ENCODE measurements at places on chromosomes 6 and 20. TPM values are rescaled to one million over a fixed set of nuclear protein-coding genes. Genes with fewer than 3 reads are reported as not detected.

PRDM13 gene
- not detected for polyA plus RNA-seq

RIMS1 gene
- 0.05 TPM for polyA plus RNA-seq

ASIP gene
- not detected for polyA plus RNA-seq

EPHA7 gene
- polyA plus RNA-seq = not detected

TRAPPC3L gene
- polyA plus RNA-seq = not detected

PREX1 gene
- 51.3 TPM for polyA plus RNA-seq

LTA gene
- polyA plus RNA-seq = not detected

MOG gene
- not detected for polyA plus RNA-seq

TCF21 gene
- not detected for polyA plus RNA-seq

OR2H2 gene
- not detected for polyA plus RNA-seq

BPIFA2 gene
- not detected for polyA plus RNA-seq

ACTL10 gene
- polyA plus RNA-seq = 1.0 TPM

R3HDML gene
- polyA plus RNA-seq = not detected

DLL1 gene
- 1.4 TPM for polyA plus RNA-seq

TUBB1 gene
- 0.04 TPM for polyA plus RNA-seq

ANGPT4 gene
- not detected for polyA plus RNA-seq

IP6K3 gene
- not detected for polyA plus RNA-seq

PSORS1C1 gene
- 1.1 TPM for polyA plus RNA-seq

FNDC11 gene
- 3.4 TPM for polyA plus RNA-seq

BEND6 gene
- polyA plus RNA-seq = 0.13 TPM

TMEM244 gene
- not detected for polyA plus RNA-seq

ADAM33 gene
- polyA plus RNA-seq = 0.06 TPM

PRRT1 gene
- polyA plus RNA-seq = 0.55 TPM

CDKN1A gene
- polyA plus RNA-seq = 282 TPM

C6orf15 gene
- polyA plus RNA-seq = not detected

RAET1L gene
- polyA plus RNA-seq = not detected

OR2W1 gene
- not detected for polyA plus RNA-seq

TBXT gene
- not detected for polyA plus RNA-seq

RRAGD gene
- 0.08 TPM for polyA plus RNA-seq

IPCEF1 gene
- not detected for polyA plus RNA-seq

ADGRF5 gene
- 26.3 TPM for polyA plus RNA-seq

SOX18 gene
- polyA plus RNA-seq = 21.8 TPM

AKAP12 gene
- polyA plus RNA-seq = 46.9 TPM

KHDC1L gene
- 0.18 TPM for polyA plus RNA-seq

MUC22 gene
- not detected for polyA plus RNA-seq

Measured in endothelial cell of umbilical vein (primary cell).